ENCODE measurements at places on chromosomes 1 and 21. TPM values are rescaled to one million over a fixed set of nuclear protein-coding genes. Genes with fewer than 3 reads are reported as not detected.

The BEND5 gene
- 0.17 TPM for total RNA-seq

The ARHGEF19 gene
- 3.0 TPM for total RNA-seq

- no peak overlapping the region for H3K27ac ChIP-seq
- peaks cover 14% of the 10 kb centered on the region for H3K4me1 ChIP-seq
- no peak for DNase-seq
- H3K27me3 ChIP-seq = no peaks in the 10 kb centered on the region
Observed at GRCh38 chr1:234504969-234505768, 26.2 kb upstream of the TARBP1 start.

GRCh38 chr1:51482881-51483280 is 36.2 kb downstream of the EPS15 start:
- no peaks in the 10 kb centered on the region for H3K4me1 ChIP-seq
- no peak overlapping the region for H3K27ac ChIP-seq
- no peaks in the 10 kb centered on the region for H3K27me3 ChIP-seq

The LIN28A gene
- not detected for total RNA-seq

Data from liver (tissue), 10 donors.